ENCODE measurements at places on chromosomes 2 and 18. TPM values are rescaled to one million over a fixed set of nuclear protein-coding genes. Genes with fewer than 3 reads are reported as not detected.

Gene DYNAP
- not detected for total RNA-seq

Gene LOXL3
- total RNA-seq: 0.77 TPM

Gene ADAM23
- 0.55 TPM for total RNA-seq

Gene DUSP2
- 214 TPM for total RNA-seq

Gene RIT2
- total RNA-seq: not detected

DNA sequence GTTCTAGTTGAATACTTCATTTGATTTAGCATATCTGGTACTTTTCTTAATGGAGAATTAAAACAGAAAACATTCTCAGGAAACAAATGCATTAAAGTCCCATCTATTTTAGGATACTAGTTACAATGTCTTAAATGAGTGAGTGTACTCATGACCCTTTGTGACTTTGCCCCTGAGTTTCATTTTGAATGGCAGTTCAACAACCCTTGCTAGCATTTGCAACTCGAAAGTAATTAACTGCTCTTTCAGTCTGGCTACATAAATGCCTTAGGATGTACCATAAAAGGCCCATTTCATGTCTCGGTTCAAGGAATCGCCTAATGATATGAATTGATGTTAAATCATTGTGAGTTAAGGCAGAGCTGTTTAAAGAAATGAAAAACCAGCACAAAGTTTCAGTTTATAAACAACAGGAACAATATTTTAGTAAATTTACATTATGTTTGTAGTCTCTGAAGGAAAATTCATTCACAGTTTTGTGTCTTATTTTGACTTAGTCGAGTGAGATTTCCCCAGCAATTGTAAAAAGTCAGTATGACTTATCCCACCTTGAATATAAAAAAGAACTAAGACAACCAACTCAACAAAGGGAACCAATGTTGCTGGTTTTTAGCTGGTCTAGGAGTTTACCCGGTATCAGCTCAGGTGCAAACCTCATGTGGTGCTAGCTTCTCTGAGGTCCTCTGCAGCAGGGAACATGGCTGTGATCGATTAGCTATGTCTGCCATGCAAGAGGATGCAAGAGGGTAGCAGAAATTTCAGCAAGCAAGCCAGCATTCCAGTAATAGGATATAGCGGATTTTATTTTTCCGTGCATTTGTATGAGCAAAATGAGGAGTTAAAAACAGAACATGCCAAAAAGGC, 386.2 kb downstream of the PTPRM start:
- H3K27me3 ChIP-seq: no peaks in the 10 kb centered on the region
- no peaks in the 10 kb centered on the region for H3K4me1 ChIP-seq
- no peak overlapping the region for H3K4me3 ChIP-seq
- no peaks in the 10 kb centered on the region for H3K36me3 ChIP-seq
- DNase-seq: no peak

- H3K27me3 ChIP-seq: no peaks in the 10 kb centered on the region
- no peak overlapping the region for H3K4me3 ChIP-seq
- H3K36me3 ChIP-seq: no peaks in the 10 kb centered on the region
Observed at GRCh38 chr18:12403601-12404506, 3.9 kb upstream of the PRELID3A start.

DNA sequence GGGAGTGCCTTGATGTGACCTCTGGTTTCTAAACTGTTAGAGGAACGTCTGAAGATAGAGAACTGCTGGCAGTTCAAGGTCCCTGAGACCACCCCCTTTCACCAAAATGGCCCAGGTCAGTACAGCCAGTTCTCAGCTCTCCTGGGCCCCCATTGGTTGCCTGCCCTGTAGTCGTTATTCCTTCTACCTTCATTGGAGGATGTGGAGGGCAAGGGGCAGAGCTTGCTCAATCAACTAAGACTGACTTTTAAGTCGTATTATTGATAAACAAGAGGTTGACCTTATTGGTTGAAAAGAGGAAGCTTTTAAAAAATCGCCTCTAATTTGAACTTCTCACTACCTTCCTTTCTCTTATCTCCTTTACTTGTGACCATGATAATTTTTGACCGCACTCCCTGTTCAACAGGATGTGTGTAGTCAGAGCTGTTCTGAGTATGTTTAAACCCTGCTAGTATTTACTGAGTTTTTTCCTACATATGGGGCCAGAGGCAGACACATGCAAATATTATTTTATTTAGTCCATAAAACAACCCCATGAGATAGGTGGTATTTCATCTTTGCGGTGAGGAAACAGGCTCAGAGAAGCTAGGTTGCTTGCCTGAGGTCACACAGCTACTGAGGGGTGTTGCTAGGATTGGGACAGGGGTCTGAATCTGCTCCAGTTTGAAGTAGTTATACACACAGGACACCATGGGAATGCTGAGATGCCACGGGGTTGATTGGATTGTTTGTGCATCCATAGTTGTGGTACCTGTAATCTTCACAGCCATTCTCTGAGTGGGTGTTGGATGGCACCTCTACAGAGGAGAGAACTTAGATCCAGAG, 65.9 kb downstream of the TMEM247 start:
- peaks cover 26% of the 10 kb centered on the region for H3K4me1 ChIP-seq
- no peak for DNase-seq

GRCh38 chr2:71678874-71679273, 225.5 kb downstream of the DYSF start:
- no peak for DNase-seq
- H3K27ac ChIP-seq: no peak overlapping the region
- no peaks in the 10 kb centered on the region for H3K27me3 ChIP-seq
- H3K4me3 ChIP-seq: no peak overlapping the region
- no peaks in the 10 kb centered on the region for H3K4me1 ChIP-seq

- no peaks in the 10 kb centered on the region for H3K27me3 ChIP-seq
- H3K36me3 ChIP-seq: no peaks in the 10 kb centered on the region
- no peak overlapping the region for H3K27ac ChIP-seq
- no peak overlapping the region for H3K4me3 ChIP-seq
- DNase-seq: no peak
- H3K4me1 ChIP-seq: no peaks in the 10 kb centered on the region
Observed at GRCh38 chr2:50878251-50878650, 153.7 kb downstream of the NRXN1 start.

GRCh38 chr18:74831571-74832250, 234.0 kb downstream of the ZNF407 start:
- H3K36me3 ChIP-seq: no peaks in the 10 kb centered on the region
- DNase-seq: no peak
- no peaks in the 10 kb centered on the region for H3K27me3 ChIP-seq
- H3K4me3 ChIP-seq: no peak overlapping the region

DNA sequence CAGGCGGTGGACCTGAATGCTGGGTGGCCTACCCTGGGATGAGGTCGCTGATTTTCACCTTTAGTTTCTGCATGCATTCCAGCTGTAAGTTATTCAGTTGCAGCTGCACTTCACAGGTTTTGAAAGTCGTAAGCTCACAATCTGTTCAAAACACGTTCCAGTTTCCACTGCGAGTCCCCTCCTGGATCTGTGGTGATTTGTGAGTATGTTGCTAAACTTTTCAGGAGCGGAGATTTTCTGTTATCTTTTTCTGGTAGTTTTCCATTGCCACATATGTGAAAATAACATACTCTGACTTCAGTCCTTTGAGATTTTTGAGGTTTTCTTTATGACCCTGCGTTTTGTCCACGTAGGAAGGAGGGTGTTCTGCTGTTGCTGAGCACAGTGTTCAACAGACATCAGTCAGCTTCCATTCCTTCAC, 102.1 kb downstream of the SNTG2 start:
- H3K4me3 ChIP-seq: no peak overlapping the region
- H3K27ac ChIP-seq: no peak overlapping the region
- no peaks in the 10 kb centered on the region for H3K4me1 ChIP-seq
- H3K27me3 ChIP-seq: no peaks in the 10 kb centered on the region

DNA sequence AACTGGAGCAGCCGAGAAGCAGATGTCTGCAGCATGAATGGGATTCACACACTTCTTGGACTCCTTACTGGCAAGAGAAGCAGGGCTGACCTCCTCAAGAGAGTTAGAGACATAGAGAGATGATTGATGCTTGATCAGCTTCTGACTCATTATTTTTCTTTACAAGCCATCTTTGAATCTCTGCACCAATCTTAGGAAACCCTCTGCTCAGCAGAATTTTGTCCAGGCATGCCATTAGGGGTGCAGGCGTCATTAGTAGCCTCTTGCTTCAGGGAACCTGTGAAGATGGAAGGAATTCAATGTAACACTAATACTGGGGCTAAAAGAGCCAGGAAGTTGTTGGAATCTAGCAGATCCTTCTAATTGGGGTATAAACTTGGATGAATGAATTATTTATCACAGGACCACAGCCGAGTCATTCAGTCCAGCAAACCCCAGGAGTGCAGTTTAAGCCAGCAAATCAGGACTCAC, 151.8 kb downstream of the MGAT5 start:
- no peak for DNase-seq
- no peak overlapping the region for H3K4me3 ChIP-seq
- no peaks in the 10 kb centered on the region for H3K36me3 ChIP-seq
- no peak overlapping the region for H3K27ac ChIP-seq
- H3K4me1 ChIP-seq: peaks cover 11% of the 10 kb centered on the region

DNA sequence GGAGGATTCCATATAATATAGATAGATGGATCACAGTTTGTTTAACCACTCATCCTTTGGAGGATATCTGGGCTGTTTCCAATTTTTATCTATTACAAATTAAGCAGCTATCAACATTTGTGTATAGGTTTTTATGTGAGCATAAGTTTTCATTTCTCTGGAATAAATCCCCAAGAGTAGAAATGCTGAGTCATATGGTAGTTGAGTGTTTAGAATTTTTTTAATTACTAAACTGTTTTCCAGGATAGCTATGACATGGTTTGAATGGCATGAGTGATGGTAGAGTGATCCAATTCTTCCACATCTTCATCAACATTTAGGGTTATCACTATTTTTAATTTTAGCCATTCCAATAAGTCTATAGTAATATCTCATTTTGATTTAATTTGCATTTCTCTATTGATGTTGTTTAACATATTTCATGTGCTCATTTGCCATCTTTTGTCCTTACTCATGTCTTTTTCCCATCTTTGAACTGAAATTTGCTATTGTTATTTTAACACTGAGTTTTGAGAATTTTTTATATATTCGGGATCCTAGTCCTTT, 31.4 kb downstream of the ABCB11 start:
- H3K36me3 ChIP-seq: no peaks in the 10 kb centered on the region
- DNase-seq: no peak
- no peaks in the 10 kb centered on the region for H3K4me1 ChIP-seq
- no peaks in the 10 kb centered on the region for H3K27me3 ChIP-seq
- no peak overlapping the region for H3K4me3 ChIP-seq

GRCh38 chr2:28268386-28268785, 124.3 kb upstream of the FOSL2 start:
- DNase-seq: no peak
- H3K27ac ChIP-seq: no peak overlapping the region
- no peaks in the 10 kb centered on the region for H3K36me3 ChIP-seq
- no peak overlapping the region for H3K4me3 ChIP-seq
- no peaks in the 10 kb centered on the region for H3K27me3 ChIP-seq
